Karpas-422 (cell line): ENCODE measurements at places on chromosomes 6 and 20. TPM values are rescaled to one million over a fixed set of nuclear protein-coding genes. Genes with fewer than 3 reads are reported as not detected.

Gene ZNF341
- total RNA-seq = 3.0 and 4.9 TPM in 2 replicates

Gene SCUBE3
- not detected in 2 replicates for total RNA-seq

Gene PXMP4
- 3.8 and 4.7 TPM in 2 replicates for total RNA-seq

Gene FILIP1
- total RNA-seq = 0.15 TPM in 1 of 2 replicates, not detected in the other

Gene BHLHE23
- total RNA-seq = not detected in 2 replicates

Gene DPPA5
- total RNA-seq = not detected in 2 replicates

Gene PPP1R16B
- total RNA-seq = 0.04 and 0.15 TPM in 2 replicates

Gene F13A1
- 0.78 and 3.2 TPM in 2 replicates for total RNA-seq

Gene COX7A2
- 161 and 346 TPM in 2 replicates for total RNA-seq

Gene SMLR1
- not detected in 2 replicates for total RNA-seq

Gene CAGE1
- not detected in 2 replicates for total RNA-seq

Gene GRM1
- 0.40 and 1.2 TPM in 2 replicates for total RNA-seq

Gene TRDN
- total RNA-seq = not detected in 2 replicates

DNA sequence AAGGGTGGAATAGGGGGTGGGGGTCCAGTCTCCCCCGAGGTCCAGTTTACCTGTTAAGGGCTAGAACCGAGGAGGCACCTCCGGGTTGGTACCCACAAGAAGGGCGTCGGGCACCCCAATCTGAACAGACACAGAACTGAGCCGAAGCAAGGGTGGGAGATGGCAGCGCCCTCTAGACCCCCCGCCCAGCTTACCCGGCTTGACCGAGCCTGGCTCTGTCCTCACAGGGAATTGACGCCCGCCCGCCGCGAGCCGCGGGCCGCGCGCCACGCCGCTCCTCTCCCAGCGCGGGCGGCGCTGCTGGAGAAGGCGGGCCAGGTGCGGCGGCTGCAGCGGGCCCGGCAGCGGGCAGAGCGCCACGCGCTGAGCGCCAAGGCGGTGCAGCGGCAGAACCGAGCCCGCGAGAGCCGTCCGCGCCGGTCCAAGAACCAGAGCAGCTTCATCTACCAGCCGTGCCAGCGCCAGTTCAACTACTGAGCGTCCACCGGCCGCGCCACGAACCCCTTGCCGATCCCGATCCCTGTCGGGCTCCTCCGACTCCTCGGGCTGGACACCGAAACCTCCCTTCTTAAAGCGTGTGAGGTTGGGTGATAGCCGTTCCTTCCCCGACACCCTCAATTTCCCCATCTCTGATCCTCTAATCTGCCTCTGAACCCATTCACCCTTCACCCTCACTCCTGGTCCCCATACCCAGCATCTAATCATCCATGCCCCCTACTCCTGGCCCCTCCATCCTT lies 5.9 kb downstream of the TP53INP2 start:
- no peak for DNase-seq

DNA sequence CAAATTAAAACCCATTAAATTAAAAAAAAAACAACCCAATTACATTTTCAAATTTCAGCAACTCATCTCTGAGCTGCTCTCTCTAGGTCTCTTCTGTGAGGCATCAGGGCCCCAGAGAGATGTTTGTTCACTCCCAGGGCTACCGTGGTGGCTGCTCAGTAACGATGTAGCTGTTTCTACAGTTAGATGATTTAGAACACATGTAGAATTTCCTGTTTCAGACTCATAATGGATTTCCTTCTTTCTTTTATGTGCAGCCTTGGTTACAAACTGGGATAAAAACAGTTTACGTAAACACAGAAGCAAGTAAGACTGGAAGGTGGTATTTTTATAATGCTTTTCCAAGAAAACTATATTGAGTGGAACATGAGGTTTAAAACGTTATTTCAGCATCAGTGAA lies 116.1 kb upstream of the CCN2 start:
- no peak for DNase-seq

- no peak for DNase-seq
Measured at GRCh38 chr6:3701631-3702030, 49.9 kb downstream of the PXDC1 start.

DNA sequence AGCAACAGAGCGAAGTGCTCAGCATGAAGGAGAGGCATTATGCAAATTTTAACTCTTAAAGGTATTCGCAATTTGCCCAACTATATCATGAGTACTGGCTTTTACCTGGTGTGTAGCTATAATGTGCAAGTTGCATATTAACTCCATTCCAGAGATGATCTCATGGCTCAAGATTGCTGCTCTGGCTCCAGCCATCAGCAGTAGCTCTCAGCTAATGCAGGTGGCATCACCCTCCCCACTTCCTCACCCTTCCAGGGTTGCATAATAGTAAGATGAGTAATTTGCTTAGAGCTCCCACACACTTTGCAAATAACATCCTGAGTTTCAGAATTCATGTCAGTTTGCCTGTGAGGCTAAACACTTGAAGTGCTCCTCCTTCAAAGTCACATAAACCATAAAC lies 15.9 kb upstream of the PCSK2 start:
- no peak for DNase-seq

- DNase-seq = no peak
Measured at GRCh38 chr6:164325168-164325567, 910.6 kb downstream of the QKI start.

- DNase-seq = peak; percentile 80
Measured at GRCh38 chr6:88982720-88983119, 19.3 kb upstream of the RNGTT start.

DNA sequence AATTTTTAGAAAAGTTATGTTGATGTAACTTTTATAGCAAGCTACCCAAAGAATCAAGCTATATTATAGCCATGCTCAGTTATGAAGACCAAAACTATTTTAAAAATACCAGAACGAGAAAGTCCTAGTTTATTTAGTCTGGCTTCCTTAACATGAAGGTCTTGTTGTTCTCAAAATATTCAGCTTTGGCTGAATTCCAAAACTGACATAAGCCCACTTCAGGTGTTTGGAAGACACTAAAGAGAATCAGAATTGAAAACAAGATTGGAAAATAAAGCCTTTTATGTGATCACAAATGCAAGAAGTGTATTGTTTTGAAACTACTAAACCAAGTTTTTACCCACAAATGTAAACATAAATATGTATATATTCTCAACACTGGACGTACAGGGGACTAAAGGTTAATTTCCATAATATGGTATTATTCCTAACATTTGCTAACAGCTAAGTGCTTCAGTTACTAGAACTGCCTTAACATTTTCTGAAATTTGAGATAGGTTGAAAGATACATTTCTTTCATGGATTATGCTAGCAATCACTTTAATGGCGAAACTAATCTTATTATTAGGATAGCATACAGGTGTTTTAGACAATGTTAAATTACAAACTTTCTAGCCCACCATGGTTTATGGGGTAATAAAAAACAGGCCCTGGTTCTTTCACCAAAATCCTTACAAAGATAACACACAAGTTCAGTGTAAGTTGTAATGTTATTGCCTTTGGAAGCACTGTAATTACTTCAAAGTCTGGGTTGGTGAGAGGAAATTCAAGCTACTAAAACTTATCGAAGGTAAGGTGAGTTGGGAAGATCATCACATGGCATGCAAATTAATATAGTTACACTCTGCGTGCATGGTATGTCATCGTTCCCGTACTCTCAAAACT lies 1.6 kb downstream of the MAP3K5 start:
- no peak for DNase-seq

GRCh38 chr6:163356324-163356723 lies 58.2 kb upstream of the QKI start:
- DNase-seq = no peak

DNA sequence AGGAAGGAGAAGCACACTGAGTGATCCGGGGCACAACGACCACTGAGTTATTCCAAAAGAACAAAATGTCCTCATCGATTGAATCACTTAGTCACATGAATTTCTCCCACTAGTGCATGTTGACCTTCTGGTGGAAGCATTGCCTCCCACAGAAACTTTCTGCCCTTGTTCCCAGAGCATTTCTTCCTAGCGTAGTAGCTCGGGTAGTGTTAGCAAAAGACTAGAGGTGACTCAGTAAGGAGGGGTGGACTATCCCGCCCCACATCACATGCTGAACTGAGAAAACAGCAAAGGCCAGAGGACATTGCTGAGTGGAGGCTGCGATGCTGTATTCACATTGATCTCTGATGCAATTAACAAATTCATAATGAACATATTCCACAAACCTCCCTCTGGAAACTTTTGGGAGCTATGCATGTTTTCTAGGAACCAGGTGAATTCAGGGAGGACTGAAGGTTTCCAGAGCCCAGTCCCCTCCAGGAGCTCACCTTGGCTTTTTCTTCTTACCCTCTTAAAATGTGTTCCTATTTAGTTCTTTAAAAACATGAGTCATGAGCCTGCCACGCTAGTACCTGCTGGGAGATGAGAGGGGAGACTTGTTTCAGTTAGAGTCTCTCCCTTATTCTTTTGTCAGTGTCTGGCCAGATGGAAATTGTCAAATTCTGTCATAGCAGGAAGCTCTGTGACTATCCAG lies 507.9 kb downstream of the CDH26 start:
- DNase-seq = no peak

- no peak for DNase-seq
Measured at GRCh38 chr20:6635034-6635736, 132.3 kb upstream of the BMP2 start.

- peak; percentile 90 for DNase-seq
Measured at GRCh38 chr6:73451223-73452106, 632 bp downstream of the CGAS start.

DNA sequence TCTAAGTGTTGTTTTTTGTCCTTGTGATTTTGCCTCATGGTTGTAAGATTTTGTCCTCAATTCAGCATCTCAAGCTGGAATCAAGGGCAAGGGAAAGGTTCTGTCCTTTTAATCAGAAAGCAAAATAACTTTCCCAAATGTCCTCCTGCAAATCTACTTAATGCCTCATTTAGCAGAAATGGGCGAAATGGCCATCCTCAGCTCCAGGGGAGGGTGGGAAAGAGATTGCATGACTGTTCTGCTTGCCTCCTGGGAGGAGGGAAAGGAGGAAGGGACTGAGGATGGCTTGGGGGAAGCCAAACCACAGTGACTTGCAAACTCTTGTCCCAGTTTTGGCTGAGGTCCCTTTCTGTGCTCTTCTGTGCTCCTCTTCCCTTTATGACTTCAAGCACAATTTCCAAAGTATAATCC lies 43.4 kb downstream of the TNFAIP3 start:
- DNase-seq = no peak

DNA sequence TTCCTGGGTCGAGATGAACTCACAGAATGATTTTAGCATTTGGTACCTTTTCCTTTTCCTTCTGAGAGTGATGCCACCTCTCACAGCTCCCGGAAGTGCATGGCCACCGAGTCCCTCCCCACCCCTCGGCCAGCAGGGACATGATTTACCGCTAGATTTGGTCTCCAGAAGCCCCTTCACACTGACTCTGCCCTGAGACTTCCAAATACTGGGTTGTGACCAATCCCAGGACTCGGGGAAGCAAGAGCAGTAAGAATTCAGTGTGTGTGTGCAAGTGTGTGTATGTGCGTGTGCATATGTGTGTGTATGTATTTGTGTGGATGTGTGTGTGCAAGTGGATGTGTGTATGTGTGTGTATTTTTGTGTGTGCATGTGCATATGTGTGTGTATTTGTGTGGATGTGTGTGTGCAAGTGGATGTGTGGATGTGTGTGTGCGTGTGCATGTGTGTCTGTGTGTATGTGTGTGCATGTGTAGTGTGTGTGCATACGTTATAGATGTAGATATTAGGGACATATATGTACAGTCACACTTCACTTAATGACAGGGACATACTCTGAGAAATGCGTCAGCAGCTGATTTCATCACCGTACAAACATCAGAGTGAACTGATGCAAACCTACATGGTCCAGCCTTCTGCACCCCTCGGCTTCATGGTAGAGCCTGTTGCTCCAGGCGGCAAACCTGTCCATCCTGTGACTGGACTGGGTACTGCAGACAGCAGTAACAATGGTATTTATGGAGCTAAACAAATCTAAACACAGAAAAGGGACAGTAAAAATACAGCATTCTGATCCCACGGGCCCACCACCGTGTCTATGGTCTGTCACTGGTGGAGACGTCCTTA lies 374.5 kb downstream of the TAF4 start:
- DNase-seq = no peak

GRCh38 chr6:53461041-53461656 lies 83.8 kb downstream of the GCLC start:
- DNase-seq = no peak

- DNase-seq = no peak
Measured at GRCh38 chr6:142035890-142036289, 96.8 kb upstream of the GJE1 start.

DNA sequence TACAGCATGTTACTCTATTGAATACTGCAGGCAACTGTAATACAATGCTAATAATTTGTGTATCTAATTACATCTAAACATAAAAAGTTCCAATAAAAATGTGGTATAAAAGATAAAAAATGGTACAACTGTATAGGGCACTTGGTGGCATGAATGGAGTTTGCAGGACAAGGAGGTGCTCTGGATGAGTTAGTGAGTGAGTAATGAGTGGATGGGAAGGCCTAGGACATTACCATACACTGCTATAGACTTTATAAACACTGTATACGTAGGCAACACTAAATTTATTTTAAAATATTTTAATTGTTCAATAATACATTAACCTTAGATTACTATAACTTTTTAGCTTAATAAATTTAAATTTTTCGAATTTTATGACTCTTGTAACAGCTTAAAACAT lies 579.6 kb upstream of the MAN1A1 start:
- DNase-seq = no peak

DNA sequence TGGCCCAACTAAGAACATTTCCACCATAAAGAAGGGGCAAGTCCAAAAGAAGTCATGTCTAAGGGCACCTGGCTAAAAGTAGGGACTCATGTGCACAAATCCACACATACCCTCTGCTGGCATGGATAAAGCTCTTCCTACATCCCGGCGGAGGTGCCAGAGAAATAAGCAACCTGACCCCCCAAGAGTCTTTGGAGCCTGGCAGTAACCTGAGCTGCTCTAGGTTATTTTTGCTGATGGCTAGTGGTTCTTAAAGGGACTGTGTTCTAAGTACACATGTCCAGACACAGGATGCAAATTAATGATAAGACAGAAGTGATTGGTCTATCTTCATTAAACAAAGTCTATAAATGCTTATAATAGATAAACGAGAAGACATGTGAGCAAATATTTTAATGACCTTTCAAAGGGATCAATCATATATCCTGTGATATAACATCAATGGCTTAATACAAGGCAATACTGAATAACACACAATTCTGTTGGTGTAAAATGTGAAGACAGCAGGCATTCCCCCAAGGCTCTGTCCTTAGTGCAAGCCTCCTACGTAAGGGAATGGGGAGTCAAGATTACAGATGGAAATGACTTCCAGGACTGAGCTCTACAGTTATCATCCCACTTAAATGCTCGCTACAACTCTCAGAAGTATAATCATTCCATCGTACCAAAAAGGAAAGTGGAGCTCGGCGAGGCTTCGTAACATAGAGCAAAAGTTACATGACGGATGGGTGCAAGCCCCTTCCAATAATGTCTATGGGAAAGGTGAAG lies 52.5 kb downstream of the HIVEP2 start:
- no peak for DNase-seq

GRCh38 chr6:168877821-168878282 lies 375.8 kb downstream of the THBS2 start:
- no peak for DNase-seq

DNA sequence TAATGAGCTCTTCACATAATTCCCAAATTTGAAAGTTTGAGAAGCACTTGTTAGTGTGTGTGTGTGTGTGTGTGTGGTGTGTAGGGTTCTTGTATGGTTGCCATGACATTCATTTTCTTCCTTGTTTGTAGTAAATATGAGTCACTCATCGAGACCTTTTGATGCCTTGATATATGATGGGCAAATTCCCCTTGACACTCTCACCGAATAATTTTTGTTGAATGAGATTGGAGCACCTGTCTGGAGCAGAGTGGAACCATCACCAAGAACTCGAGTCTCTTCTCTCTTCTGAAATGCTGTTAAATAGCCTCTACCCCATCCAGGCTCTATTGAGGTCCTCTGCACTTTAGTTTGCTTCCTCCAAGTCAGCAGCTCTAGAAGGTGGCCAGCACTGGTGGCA lies 29.6 kb upstream of the FAM184A start:
- DNase-seq = no peak

- no peak for DNase-seq
Measured at GRCh38 chr20:5862703-5863039, 87.7 kb downstream of the TRMT6 start.
